Kidney (tissue), 22 donors: ENCODE measurements at places on chromosomes 1 and 21. TPM values are rescaled to one million over a fixed set of nuclear protein-coding genes. Genes with fewer than 3 reads are reported as not detected.

DNA sequence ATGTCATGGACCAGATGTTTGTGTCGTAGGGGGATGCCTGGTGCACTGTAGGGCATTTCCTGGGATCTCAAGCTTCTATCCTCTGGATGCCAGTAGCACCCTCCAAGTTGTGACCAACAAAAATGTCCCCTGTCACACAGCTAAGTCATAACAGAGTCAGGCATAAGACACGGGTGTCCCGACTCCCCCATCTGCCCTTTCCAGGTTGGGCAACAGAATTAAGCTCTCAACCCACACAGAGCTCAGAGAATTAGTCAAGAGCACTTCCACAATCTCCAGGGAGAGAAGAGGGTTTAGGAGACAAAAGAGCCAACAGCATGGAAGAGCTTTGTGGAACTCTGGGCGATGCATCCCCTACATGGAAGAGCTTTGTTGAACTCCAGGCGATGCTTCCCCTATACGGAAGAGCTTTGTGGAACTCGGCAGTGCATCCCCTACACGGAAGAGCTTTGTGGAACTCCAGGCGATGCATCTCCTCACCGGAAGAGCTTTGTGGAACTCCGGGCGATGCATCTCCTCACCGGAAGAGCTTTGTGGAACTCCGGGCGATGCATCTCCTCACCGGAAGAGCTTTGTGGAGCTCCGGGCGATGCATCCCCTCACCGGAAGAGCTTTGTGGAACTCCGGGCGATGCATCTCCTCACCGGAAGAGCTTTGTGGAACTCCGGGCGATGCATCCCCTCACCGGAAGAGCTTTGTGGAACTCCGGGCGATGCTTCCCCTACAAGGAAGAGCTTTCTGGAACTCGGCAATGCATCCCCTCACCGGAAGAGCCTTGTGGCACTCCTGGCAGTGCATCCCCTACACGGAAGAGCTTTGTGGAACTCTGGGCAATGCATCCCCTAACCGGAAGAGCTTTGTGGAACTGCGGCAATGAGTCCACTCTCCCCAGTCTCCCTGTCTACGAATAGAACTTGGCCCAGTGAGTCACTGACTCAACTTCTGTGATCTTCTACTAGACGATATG is 422.7 kb downstream of the KIF26B start:
- peak; percentile 10 for DNase-seq

GRCh38 chr1:193674292-193674944 is 488.0 kb upstream of the B3GALT2 start:
- no peak for DNase-seq

DMBX1 gene
- total RNA-seq = not detected

GRCh38 chr1:229650045-229650444 is 24.0 kb downstream of the URB2 start:
- DNase-seq = no peak

PATJ gene
- total RNA-seq = 98.0 TPM

GRCh38 chr1:3364551-3364950 is 89.9 kb upstream of the ARHGEF16 start:
- DNase-seq = no peak

IFNLR1 gene
- total RNA-seq = 4.8 TPM

- no peak for DNase-seq
These were observed 6.0 kb upstream of the TRIM67 start for GRCh38 chr1:231155808-231156207.

KCNC4 gene
- total RNA-seq = 52.9 TPM

DNA sequence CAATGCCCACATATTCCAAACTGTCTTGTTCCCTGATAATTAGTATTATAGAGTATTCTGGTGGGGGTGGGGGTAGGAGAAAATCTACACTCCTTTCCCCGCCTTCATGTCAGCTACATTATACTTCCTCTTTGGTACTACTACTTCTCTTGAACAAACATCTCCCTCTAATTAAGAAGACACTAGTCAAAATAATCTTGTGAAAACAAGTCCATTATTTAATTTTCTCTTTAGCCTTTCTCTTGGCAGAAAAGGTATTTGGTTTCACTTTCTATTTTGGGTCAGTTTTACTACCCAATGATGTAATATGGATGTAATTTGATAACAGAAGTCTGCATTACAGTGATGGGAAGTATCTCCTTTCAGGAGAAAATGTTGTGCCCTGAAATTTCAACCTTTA is 22.5 kb downstream of the NTMT2 start:
- DNase-seq = peak; percentile 43

DNA sequence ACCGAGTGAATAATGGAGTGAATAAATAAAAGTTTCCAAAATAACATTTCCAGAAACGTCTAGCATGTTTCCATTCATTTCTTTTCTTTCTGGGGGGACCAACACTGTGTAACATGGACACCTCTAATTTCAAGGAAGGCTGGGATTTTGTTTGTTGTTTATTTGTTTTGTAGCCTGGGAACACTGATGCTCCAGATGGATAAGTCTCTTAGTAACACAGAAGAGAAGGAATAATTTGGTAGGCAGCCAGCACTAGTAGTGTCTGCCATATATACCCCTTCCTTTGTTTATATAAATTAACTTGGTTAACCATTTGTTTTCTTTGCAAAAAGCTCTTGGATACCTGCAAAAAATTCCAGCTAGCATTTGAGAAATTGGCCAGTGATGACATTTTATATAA is 411.4 kb upstream of the DEPDC1 start:
- no peak for DNase-seq

RPS6KC1 gene
- 13.8 TPM for total RNA-seq

DNA sequence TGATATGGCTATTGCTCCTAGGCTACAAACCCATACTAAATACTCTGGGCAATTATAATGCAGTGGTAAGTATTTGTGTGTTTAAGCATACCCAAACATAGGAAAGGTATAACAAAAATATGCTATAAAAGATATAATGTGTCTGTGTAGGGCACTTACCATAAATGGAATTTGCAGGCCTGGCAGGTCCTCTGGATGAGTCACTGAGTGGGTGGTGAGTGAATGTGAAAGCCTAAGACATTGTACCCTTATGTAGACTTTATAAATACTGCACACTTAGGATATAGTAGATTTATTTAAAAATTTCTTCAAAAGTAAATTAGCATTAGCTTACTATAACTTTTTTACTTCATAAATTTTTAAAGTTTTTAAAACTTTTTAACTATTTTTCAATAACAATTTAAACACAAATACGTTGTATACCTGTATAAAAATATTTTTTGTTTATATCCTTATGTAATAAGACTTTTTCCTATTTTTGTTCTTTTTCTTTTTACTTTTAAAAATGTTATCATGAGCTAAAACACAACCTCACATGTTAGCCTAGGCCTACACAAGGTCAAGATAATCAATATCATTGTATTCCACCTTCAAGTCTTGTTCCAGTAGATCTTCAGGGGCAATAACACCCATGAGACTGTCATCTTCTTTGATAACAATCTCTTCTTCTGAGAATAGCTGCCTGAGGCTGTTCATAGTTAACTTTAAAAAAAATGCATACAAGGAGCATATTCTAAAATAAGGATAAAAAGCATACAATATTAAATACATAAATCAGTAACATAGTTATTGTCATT is 306.3 kb upstream of the RGS18 start:
- DNase-seq = no peak

DNA sequence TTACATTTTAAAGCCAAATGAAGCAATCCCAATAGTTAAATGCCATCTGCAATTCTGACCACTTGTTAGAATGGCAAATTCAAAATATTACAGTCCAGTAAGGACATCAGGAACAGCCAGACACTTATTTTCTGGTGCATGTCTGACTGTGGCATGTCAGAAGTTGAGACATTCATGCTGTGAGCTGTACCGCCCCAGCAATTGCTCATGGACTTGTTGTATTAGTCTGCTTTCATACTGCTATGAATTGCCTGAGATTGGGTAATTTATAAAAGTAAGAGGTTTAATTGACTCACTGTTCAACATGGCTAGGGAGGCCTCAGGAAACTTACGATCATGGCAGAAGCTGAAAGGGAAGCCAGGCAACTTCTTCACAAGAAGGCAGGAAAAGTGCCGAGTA is 19.1 kb downstream of the DDAH1 start:
- DNase-seq = no peak

MARCKSL1 gene
- 58.6 TPM for total RNA-seq

DNA sequence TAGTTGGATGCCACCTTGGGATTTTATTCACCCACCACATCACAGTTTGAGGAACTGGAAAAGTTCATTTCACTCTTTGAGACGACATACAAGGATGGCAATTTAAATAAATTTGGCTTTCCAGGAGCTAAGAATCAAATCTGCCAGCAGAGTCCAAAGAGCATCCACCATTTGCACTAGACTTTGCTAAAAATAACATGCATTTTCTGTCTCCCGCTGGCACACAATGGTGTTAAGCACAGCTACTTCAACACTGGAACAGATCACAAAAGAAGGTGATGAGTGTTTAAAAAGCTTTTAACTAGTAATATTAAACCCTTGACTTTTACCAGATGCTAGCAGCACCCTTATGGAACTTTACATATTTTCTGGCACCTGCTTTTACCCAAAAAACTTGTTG is 44.6 kb downstream of the MAEL start:
- no peak for DNase-seq

- peak; percentile 84 for DNase-seq
These were observed 37.9 kb upstream of the MGST3 start for GRCh38 chr1:165592945-165593823.

GRCh38 chr1:184424945-184425344 is 38.1 kb downstream of the C1orf21 start:
- no peak for DNase-seq

DNA sequence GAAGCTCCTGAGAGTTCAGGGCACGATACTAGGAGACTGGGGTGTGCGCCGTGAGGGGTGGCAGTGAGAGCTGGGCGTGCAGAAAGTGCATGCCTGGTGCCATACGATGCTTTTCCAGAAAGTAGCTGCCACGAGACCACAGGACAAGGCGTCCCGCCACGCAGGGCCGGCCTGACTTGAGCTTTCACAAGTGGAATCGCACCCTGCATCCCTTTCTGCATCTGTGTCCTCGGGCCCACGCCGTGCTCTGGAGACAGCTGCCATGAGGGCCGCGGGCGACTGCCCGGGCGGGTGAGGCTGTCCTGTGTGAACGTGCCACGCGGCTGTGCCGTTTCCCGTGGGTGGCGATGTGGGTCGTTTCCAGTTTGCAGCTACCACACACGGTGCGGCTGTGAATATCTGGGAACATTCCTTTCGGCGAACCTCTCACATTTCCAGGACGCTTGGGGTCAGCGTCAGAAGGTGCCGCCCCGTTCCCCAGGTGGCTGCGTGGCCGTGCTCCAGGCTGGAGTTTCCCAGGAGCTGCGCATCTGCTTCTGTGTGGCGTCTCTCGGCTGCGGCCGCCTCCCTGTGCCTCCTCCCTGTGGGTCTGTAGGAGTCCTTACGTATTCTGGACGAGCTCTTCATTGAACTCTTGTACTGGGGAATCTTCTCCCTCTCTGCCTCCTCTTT is 1.0 kb upstream of the PERM1 start:
- DNase-seq = no peak

- no peak for DNase-seq
These were observed 28.7 kb downstream of the RIMS3 start for GRCh38 chr1:40636777-40637176.

TTC22 gene
- 16.5 TPM for total RNA-seq

DNA sequence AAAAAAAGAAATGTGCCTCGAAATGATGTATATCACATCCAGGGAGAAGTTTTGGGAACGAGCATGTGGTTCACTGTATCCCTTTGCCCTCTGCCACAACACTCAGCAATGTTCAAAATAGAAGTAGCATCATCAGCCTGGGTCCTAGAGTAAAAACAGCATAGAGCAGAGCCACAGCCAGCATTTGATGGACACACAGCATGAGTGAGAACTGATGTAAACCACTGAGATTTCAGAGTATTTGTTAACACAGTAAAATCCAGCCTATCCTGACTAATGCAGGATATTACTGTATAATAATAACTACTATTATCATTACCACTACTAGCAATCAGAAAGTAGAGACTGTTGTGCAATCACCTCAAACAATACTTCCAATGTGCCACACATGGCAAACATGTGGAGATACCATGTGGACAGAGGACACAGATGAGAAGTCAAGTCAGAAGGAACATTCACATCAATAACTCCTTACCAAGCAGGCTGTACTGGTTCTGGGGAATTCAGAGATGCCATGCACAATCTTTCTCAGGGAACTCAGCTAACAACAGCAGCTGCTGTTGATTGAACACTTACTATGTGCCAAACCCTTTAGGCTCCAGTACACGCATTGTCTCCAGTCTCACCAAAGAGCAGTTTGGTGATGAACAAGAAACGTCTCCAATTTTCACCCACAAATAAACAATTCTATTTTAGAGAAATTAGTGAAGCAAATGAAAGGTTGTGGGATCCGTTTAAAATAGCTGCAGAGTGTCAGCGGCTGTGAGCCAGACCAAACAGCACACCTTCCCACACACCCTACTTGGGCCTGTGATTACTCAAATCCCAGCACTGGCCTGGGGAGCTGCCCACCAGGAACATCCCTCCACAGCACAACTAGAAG is 16.6 kb upstream of the GFI1 start:
- DNase-seq = no peak

DNA sequence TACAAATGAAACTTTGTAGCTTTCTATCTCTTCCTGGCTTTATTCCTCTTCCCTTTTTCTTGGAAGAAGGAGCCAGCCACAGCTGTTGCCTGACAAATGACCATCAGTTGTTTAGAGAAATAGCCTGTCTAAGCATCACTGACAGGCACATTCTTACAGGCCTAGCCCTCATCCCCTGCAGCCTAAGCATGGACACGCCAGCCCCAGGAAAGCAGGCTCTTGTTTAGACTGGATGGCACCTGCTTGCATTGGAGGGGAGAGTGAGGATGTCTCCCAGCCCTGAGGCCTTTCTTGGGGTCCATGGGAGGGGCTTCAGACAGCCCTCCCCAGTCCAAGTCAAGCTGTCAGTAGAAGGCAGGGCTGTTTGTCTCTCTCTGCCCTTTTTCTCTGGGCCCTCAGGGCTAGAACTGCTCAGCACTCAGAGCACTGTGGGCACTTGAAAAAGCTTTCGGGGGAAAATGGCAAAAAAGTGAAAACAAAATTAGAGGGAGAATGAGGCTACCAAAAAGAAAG is 282.5 kb upstream of the PLXNA2 start:
- no peak for DNase-seq

DNA sequence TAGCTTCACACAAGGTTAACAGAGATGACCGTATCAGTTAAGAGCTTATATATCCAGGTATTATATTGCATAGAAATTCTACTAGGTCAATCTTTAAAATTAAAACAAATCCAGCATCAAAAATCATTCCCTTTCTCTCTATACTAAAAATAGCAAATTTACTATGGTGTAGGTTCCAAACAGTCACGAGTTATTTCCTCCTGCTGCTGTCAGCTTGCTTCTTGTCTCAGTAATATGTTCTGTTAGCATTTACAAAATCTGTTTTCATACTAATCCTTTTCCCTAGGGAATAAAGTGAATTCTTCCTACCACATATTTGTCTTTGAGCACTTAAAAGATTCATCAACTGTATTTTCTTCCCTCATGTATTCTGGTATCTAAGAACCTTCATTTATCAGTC is 2.5 kb downstream of the WDR26 start:
- no peak for DNase-seq

- peak; percentile 51 for DNase-seq
These were observed 2.5 kb downstream of the KIF21B start for GRCh38 chr1:201020721-201021629.

KRTAP10-10 gene
- total RNA-seq = not detected
